Stimulated activated CD4-positive, alpha-beta T cell treated with anti-CD3 and anti-CD28 coated beads, Interleukin-4, amount 100 ng/mL, for 24 hours (primary cell): ENCODE measurements at places on chromosomes 11 and 22.

GRCh38 chr11:48669146-48669545 lies 180.6 kb downstream of the OR4A47 start:
- no peak for DNase-seq

- DNase-seq, result peak; percentile 2
These were observed 4.9 kb downstream of the SCGB1C1 start for GRCh38 chr11:197741-198235.

- no peak for DNase-seq
These were observed 113.6 kb upstream of the SEZ6L start for GRCh38 chr22:26055693-26056092.

GRCh38 chr22:17744430-17744829 lies 29.8 kb downstream of the BID start:
- DNase-seq, result no peak

DNA sequence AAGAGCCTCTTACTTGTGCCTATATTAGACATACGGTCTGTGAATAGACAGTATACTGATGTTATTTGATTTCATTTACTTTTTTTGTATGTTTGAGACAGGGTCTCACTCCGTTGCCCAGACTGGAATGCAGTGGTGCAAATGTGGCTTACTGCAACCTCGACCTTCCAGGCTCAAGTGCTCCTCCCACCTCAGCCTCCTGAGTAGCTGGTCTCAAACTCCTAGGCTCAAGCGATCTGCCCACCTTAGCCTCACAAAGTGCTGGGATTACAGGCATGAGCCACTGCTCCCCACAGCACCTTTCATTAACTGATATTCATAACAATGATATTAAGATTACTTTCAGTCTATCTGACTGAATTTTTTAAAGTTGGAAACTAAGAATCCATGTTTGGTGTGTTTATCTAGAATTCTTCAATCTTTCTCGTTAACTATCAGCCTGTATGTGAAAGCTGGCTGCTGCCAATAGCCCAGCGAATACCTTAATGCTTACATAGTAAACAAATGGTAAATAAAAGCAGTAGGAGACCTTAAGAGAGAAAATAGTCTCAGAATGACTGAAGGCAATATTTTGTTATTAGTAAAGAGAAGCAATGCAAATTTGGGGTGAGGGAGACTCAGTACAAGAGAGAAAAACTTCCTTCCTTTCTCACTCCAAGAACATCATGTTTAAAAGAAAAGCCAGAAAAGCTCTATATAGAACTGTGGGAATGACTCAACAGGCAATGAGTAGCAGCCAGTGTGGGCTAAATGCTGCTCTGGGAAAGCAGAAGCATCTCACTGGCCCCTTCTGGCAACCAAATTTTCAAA lies 101.9 kb downstream of the MRTFA start:
- DNase-seq, result peak; percentile 33

- DNase-seq, result no peak
These were observed 288 bp upstream of the KRTAP5-8 start for GRCh38 chr11:71537537-71537936.

DNA sequence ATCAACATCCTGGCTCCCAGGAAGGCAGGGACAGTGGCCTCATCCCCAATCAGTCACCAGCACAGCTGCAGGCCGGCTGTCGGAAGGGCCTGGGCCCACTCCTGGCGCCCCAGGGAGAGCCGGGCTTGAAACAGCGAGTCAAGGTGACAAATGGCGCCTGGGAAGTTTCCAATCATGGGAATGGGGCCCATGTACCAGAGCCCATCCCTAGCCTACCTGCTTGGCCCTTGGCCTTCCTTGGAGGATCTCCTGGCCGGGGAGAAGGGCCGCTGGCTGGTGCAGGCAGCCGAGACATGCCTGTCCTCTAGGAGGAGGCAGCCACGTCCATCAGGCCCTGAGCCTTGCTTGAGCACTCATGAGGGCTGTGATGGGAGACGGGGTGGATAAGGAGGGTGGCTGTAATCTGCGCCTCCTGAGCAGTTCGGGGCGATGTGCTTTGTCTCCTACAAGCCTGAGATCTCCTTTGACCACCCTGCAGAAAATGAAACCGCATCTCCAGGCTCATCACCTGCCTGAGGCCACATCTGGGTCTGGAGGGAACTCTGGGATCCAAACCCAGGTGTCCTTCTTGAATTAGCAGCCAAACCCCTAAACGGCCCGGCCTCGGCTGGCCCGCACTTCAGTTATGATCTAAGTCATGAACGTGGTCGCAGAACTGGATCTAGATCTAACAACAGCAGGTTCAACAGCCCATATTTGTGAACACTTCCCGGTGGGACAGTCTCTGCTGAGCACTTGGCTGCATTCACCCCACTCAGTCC lies 862.0 kb downstream of the TBC1D22A start:
- DNase-seq, result no peak

DNA sequence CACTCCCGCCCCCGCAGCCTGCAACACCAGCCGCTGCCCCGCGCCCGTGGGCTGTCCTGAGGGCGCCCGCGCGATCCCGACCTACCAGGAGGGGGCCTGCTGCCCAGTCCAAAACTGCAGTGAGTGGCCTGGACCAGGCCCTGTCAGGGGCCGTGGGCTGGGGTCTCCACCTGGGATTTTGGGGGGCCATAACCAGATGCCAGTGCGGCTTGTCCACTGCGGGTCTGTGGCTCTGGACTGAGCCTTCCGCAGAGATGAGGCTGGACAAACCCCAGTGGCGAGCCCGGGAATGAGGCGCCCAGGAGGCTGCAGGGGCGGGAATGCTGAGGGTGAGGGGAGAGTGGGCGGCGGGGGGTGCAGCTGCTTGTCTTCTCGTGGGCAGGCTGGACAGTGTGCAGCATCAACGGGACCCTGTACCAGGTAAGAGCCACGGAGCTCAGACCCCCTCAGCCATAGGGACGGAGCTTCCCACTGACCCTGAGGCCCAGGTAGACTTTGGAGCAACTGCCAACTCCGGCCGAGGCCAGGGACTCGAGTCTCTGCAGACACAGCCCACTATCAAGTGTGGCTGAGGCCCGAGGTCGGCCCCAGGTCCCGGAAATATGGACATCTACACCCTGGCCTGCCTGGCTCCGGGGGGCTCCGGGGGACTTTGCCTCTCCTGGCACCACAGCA lies 24.8 kb upstream of the MUC5B start:
- no peak for DNase-seq

GRCh38 chr11:60396382-60396781 lies at the start of gene MS4A14:
MS4A14 (plus strand) TSS chr11:60396459; CDS start chr11:60396579, 120 bp downstream.
- no peak for DNase-seq

DNA sequence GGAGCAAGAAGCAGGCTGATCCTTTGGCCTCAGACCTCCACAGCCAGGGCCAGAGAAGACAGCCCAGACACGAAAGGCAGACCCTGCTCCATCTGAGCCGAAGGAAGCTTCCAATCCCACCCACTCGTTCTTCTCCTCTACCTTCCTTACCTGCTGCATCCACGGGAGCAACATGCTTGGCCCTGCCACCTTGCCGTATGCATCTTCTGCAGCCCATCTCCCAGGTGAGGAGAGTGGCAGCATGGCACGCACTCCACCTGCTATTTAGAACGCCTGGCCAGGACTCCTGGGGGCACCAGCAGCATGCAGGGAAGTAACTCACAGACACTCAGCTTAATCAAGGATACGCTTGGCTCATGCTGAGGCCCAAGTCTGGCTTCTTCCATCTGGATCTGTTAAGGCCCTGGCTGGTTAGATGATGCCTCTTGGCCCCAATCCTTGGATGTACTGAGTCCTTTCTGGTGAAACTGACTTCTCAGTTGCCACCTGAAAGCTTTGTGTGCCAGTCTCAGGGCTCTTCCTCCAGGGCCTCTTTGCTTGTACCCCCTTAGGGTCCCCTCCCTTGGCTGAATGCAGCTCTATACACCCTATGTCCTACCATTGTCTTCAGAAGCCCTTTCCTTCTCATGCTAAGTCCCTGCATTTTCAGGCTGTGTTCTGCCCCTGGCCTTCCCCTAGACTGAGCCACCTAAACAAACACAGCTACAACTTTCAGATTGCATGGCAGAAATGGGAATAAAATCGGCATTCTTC lies 604.9 kb downstream of the BUD13 start:
- no peak for DNase-seq

DNA sequence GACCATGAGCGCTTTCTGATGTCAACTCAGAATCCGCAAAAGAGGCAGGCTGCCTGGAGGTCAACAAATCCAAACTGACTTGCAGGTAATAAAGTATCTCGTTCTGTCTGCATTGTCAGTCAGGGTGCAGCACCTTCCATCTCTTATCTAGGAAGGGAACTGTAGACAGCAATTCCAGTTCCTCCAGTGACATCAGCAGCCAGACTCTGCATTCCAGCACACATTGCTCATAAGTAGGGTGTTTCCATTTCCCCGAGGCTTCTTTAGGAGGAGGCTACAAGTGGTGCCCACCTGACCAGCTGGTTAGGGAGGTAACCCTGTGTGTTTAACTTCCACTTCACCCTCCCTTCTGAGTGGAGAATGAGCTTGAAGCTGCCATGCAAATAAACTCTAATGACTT lies 53.3 kb downstream of the NTM start:
- no peak for DNase-seq

GRCh38 chr11:77361184-77361583 lies 59.7 kb upstream of the GDPD4 start:
- no peak for DNase-seq

GRCh38 chr11:9738116-9738515 lies 74.2 kb downstream of the SWAP70 start:
- no peak for DNase-seq

GRCh38 chr22:20792966-20793728 lies 19.2 kb downstream of the SERPIND1 start:
- DNase-seq, result no peak

DNA sequence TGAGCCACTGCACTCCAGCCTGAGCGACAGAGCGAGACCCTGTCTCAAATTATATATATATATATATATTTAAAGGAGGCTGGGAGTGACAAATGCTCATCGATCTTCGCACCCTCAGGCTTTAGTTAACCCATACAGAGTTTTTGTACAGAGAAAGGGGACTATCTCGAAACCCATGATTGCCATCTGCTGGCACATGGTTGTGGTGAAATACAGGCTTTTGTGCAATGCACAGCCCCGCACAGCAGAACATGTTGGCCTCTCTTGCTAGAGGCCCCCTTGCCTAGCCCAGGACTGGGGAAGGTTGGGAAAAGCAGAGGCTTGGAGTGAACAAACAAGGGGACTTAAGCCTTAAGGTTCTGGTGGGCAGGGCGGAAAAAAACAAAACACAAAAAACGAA lies 3.6 kb downstream of the MYBPC3 start:
- no peak for DNase-seq

DNA sequence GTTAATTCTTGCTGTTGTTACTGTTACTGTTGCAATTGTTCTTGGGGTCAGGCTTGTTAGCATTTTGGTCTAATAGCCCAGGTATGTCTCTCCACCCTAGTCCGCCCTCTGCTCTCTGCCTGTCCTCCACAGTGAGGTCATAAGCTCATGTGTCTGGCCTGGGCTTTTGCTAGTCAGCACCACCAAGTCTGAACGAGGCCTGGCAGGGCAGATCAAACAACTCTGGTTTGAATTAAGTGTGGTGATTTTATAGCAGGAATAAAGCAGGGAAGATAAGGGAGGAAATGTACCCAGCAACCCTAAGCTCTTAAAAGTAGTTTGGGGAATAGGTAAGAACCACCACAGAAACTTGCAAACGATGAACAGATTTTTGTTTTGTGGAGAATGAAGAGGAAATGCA lies 98.7 kb downstream of the ABTB2 start:
- no peak for DNase-seq
